ENCODE measurements at places on chromosomes 2 and 18.

DNA sequence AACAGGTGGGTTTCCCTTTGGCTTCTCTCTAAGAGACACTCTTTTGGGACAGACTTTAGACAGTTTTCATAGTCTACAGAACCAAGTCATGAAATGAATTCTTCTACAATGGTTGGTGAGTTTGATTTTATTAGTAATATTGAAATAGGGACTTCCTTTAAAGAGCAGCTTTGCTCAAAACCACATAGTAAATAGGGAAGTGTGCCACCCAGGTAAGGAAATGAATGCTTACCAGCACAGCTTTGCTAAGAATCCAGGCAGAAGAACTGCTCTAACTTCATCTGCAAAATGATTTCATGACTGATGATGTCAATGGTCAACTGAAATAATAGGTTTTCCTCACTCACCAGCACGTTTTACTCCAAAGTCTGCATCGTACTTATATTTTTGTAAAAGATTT is 89.2 kb downstream of the NYAP2 start:
- DNase-seq = no peak

DNA sequence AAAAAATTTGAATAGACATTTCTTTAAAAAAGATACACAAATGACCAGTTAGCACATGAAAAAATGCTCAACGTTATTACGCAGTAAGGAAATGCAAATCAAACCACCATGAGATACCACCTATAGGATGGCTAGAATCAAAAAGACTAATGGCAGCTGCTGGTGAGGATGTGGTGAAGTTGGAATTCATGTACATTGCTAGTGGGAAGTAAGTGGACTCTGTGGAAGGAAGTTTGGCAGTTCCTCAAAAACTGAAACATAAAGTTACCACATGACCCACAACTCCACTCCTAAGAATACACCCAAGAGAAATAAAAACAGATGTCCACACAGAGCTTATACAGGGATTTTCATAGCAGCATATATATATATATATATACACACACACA is 51.2 kb downstream of the MBP start:
- no peak for DNase-seq

GRCh38 chr2:181675254-181675653 is 5.1 kb downstream of the NEUROD1 start:
- DNase-seq = no peak

DNA sequence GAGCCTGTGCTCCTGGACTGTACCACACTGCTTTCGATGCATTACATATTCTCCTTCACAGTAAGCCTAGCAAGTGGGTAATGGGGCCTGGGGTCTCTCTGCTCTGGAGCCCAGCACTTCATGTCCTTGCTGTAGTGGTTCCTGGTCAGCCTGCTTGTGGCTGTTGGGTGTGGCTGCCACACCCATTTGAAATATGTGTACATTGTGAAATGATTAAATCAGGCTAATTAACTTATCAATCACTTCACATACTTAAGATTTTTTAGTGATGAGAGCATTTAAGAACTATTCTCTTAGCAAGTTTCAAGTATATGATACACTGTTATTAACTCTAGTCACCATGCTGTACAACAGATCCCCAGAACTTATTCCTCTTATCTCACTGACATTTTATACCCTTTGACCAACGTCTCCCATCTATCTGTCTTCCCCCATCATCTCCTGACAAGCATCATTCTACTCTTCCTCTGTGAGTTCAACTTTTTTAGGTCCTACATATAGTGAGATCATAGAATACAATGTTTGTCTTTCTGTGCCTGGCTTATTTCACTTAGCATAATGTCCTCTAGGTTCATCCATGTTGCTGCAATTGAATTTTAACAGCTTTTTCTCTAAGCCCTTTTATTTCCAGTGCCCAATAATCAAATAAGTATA is 92.1 kb downstream of the LYPD6 start:
- no peak for DNase-seq

DNA sequence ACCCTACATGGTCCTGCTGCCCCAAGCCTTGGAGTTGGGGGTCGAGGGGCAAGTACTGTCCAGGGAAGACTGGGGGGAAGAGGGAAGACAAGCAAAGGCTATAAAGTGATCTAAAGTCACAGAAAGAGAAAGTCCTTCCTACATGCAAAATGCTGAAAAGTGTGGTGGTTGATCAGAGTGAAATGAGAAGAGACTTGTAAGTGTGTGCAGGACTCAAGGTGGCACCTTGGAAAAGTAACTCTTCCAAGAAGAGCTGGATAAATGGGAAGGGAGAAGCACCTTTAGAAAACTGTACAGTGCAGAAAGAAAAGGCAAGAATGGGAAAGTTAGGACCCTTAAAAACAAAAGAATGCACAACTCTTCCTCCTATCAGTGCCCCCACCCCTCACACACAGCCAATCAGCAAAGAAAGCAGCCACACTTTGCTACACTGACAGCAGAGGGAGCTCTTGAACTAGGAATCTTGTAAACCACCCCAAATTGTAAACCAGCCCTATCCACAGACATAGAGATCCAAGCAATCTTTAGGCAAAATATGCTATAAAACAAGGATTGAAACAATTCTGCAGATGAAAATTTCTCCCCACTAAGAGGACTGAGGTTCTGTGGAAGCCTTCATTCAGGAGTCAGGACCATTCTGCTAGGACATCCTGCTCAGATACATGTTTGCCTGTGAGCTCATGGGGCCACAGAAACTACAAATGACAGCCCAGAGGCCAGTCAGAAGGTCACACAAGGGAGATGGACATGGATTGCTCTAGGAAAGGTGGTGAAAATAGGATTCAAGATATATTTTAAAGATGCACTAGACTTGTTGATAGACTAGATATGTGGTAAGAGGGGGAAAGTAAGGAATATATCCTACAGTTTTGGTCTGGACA is 146.4 kb downstream of the FTCDNL1 start:
- DNase-seq = no peak
